ENCODE measurements at places on chromosomes 5 and 9.

- no peak for DNase-seq
Observed at GRCh38 chr9:14585730-14586473, 107.3 kb downstream of the ZDHHC21 start.

DNA sequence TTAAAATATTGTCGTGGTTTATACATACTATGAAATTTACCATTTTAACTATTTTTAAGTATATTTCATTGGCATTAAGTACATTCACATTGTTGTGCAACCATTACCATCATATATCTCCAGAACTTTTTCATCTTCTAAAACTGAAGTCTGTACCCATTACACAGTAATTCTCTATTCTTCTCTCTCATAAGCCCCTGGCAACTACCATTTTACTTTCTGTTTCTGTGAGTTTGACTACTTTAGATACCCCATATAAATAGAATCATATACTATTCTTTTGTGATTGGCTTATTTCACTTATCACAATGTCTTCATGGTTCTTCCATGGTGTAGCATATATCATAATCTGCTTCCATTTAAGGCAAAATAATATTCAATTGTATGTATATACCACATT lies 30.3 kb downstream of the NDUFS4 start:
- DNase-seq, result no peak

- no peak for DNase-seq
Observed at GRCh38 chr9:129811967-129812363, 9.0 kb downstream of the TOR1B start.

GRCh38 chr9:128833696-128834095 lies 4.1 kb upstream of the SPOUT1 start:
- no peak for DNase-seq

GRCh38 chr5:113325054-113325453 lies 109.7 kb downstream of the TSSK1B start:
- DNase-seq, result peak; percentile 24

DNA sequence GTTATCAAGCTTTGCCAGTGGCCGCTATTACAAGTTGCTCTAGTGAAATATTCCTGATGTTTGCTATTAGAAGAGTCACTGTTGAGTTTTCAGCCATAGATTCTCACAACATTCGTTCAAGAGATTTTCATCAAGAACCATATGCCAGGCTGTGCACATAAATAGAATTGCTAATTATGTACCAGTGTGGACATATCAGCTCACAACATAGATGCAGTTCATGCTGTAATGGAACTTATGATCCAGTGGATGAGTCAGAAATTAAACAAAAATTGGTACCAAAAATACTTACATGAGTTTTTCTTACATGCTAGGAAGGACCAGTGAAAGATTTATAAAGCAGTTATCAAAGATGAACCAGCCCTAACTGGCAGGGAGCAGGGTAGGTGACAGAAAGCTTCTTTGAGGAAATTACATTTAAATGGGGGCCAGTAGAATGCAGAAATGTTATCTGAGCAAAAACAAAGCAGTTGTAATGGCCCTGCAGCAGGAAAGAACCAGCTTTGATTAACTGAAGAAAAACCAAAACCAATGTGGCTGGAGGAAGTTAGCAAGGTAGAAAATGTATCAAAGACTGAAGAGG lies 404.2 kb downstream of the DNAH5 start:
- no peak for DNase-seq

- DNase-seq, result no peak
Observed at GRCh38 chr5:36153726-36154125, 1.8 kb downstream of the SKP2 start.

DNA sequence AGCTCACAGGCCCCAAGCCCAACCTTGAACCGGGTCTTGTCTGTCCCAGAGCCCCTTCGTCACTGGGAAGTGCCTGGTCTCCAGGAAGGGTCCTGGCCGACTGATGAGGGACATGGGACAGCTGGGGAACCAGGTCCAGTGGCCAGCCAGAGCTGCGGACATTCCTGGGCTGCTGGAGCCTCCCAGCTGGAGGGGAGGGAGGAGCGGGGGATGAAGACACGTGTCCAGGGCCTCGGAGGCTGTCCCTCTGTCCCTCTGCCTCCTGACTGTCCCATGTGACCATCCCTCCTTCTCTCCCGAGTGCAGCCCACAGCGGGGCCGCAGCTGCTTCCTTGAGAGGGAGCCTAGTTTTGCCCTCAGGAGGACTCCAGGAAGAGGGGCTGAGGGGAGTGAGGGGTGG lies 41.7 kb upstream of the UBAC1 start:
- DNase-seq, result no peak

GRCh38 chr5:172707285-172708182 lies 63.5 kb downstream of the DUSP1 start:
- DNase-seq, result peak; percentile 79

GRCh38 chr9:136051837-136052471 lies 43.1 kb downstream of the NACC2 start:
- peak; percentile 94 for DNase-seq

GRCh38 chr9:107218829-107219485 lies 64.1 kb upstream of the RAD23B start:
- no peak for DNase-seq

- DNase-seq, result peak; percentile 31
Observed at GRCh38 chr9:76371901-76372300, 22.3 kb downstream of the RFK start.

GRCh38 chr5:97112230-97112629 lies 30.2 kb downstream of the LIX1 start:
- no peak for DNase-seq

DNA sequence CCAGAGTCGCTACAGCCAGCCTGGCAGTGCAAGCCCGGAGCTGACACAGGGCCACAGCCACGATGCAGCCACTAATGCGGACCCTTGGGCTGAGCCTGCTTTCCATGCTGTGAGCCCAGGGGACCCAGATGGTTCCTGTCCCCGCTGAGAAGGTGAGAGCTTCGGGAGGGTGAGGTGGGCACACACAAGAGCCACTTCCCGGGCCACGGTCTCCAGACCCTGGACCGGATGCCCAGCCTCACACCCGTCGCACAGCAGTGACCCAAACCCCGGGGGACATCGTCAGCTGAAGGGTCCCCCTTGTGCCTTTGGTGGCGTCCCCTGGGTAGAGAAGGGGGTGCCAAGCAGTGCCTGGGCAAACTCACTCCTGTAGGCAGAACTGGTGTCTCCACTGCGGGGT lies 13.4 kb downstream of the PAEP start:
- no peak for DNase-seq

GRCh38 chr5:153489611-153490010 lies 859 bp upstream of the GRIA1 start:
- DNase-seq, result peak; percentile 27

DNA sequence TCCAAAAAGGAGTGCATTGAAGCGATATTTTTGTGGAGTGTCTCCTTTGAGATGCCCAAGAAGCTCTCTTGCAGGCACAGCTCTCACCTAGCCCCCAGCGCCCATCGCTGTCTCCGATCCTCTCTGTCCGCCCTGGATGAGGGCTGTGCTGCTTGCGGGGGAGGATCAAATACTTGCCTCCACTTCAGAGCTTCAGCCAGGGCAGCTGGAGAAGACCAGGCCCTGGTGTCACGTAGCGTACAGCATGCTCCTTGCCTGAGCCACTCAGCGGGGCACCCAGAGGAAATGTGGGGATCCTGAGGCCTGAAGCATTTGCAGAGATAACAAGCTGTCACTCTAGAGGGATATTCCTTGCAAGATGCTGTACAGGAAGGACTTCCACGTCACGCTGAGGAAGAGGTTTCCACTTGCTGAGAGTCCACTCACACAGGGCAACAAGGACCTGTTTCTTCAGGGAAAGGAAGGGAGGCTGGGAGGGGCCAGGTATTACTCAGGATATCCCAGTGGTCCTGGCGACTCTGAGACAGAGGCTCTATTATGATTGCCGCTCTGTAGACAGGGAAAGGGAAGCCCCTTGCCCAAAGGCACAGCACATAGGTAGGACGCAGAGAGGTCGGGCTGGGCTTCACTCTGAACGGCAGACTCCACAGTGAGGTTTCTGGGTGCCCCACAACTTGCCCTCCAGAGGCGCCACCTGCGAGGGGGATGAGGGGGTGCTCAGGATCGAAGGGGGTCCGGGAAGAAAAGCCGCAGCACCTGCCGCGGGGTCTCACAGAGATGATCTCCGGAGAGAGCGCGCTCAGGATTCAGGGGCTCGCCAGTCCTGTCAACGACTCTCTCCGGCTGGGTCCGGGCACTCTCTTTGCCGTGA lies 64.0 kb downstream of the CRB2 start:
- no peak for DNase-seq

GRCh38 chr5:155147222-155147621 lies 133.7 kb downstream of the KIF4B start:
- DNase-seq, result peak; percentile 4

DNA sequence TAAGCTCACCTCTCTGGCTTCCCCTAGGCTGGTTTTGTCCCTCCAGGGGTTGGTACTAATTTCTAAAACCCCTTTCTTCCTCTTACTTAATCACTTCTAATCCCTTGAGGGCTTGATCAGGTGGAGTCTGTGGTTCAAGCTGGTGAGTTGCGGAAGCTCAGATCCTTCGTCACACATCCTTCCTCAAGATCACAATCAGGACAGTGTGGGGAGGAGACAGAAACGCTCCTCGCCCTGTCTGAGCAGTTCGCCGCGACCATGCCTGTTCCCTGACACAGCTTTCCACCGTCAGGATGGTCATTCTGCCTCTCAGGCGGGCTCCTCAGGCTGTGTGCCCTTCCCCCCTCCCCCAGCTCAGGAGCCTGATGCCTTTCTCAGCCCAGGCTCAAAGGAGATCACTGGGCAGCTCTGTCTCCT lies 24.3 kb downstream of the CPLX2 start:
- DNase-seq, result peak; percentile 71

DNA sequence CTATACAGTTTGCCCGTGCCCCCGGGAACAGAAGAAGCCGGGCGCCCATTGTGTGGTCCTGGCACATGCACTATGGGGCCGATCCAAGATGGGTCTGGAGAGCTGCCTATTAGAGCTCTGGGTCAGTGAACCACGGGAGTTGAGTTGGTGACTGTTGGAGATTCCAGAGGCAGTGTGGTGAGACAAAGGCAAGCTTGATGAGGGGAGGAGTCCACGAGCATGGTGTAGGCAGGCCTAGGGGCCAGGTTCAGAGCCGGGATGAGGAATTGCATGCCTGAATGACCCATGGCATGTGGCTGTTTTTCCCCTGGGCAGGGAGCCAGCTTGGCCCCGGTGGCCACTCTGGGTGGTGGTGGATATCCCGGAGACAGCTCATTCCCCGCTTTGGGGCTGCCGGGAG lies 84.4 kb upstream of the STC2 start:
- peak; percentile 83 for DNase-seq

GRCh38 chr5:178282391-178282790 lies 49.8 kb upstream of the PHYKPL start:
- DNase-seq, result no peak

DNA sequence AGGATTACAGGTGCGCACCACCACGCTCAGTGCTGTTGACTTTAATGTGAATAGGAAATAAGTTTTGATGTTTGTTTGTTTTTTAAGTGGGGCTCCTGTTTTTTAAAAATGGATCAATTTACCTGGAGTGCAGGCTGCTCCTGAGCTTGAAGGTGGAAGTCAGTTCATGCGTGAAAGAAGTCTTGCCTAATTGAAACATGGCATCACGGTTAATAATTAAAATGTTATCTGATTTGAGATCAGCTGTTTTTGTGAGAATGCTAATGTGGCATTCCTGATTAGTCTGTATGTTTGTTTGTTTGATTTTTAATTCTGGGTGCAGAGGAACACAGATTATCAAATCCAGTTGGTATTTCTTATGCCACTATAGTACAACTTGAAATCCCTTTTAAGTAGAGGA lies 6.5 kb downstream of the SFXN1 start:
- DNase-seq, result no peak

DNA sequence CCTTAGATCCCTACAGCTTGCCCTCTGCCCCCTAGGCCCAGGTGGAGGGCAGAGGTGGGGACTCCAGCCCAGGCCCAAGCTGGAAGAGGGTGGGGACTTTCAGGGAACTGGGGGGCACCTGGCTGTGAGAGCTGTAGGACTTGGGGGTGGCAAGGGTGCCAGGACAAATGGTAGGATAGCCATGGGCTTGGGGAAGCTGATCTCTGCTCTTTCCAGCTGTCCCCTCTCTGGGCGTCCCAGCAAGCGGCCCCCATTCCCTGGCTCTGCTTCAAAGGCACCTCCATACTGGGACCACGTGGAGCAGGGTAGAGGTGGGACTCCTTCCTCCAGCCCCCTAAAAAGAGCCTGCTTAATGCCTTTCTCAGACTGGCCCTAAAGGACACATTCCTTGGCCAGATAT lies 385 bp downstream of the LTC4S start:
- DNase-seq, result no peak

DNA sequence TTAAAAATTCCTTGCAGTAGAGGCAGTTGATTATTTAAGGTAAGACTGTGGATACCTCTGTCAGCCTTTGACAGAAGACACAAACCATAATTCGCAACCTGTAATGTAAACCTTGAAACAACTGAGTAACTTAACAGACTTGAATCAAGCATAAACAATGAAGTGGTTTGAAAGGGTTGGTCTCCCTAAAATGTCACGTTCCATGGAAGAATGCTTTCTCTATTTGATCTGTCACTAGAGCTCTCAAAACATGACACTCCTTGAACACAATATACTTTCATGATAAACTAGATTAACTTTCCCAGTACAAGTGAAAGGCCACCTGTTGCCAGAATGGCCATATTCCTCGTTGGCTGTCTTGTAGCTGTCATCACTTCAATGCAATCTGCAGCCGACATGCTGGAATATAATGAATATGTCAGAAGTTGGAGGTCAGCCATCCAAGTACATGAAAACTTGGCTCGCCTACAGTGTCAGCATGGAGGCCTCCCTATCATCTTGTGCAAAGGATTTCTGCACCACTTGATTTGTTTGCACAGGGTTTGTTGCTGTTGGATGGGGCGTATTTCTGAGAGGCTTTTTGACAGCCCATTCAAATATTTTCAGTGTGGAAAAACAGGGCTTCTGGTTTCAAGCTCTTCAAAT lies 228.0 kb downstream of the TLE4 start:
- no peak for DNase-seq

DNA sequence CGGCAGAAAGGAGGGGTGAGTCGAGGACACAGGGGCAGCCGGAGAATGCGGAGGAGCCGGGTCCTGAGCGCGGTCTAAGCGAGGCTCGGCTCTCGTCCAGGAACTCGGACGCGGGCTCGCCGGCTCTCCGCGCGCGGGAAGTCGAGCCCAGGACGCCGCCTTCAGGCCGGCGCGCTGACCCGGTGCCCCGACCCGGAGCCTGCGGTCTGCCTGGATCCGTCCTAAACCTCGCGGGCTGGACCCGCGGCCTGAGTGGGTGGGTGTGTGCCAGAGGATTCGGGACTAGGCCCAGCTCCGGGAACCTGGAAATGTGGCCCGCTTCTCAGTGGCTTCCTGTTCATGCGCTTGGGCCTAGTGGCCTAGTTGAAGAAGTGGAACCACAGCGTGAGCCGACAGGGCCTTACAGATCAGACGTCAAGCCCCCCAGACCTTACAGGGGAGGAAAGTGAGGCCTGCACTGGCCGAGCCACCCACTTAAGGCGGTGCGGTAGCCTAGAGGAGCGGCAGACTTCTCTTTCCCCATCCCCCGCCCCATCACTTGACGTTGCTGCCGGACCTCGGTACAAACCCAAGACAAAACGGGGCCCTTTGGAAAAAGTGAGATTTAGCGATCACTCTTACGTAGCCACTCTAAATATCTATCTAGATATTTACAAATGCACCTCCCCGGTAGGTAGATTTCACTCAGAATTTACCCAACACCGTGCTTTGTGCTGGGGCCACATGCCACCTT lies 1.2 kb downstream of the CDKN2B-AS1 start:
- no peak for DNase-seq

Measured in M059J (cell line).